ENCODE measurements at places on chromosomes 16 and 17. TPM values are rescaled to one million over a fixed set of nuclear protein-coding genes. Genes with fewer than 3 reads are reported as not detected.

The USP43 gene
- not detected for total RNA-seq

The UTS2R gene
- total RNA-seq = not detected

The SDK2 gene
- total RNA-seq = under 0.01 TPM

The MT1A gene
- not detected for total RNA-seq

The TOB1 gene
- 4.3 TPM for total RNA-seq

All from IMR-90 (cell line).